ENCODE measurements at places on chromosomes 1 and 21.

DNA sequence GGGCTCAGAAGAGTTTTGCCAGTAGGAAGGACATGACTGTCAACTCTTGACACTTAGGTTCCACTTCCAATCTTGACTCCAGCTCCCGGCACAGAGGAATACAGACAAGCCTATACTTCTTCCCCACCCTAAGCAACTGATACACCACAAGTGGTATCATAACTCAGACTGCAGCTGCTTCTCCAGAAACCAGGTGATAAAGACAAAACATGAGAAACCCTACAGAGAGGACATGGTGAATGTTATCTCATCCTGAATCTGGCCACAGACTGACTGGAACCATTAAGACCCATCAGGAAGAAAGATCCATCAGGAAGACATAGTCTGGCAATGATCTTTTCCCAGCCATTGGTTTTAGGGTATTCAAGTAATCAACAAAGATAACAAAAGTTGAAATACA lies 13.8 kb downstream of the PAXBP1 start:
- no peak for DNase-seq

DNA sequence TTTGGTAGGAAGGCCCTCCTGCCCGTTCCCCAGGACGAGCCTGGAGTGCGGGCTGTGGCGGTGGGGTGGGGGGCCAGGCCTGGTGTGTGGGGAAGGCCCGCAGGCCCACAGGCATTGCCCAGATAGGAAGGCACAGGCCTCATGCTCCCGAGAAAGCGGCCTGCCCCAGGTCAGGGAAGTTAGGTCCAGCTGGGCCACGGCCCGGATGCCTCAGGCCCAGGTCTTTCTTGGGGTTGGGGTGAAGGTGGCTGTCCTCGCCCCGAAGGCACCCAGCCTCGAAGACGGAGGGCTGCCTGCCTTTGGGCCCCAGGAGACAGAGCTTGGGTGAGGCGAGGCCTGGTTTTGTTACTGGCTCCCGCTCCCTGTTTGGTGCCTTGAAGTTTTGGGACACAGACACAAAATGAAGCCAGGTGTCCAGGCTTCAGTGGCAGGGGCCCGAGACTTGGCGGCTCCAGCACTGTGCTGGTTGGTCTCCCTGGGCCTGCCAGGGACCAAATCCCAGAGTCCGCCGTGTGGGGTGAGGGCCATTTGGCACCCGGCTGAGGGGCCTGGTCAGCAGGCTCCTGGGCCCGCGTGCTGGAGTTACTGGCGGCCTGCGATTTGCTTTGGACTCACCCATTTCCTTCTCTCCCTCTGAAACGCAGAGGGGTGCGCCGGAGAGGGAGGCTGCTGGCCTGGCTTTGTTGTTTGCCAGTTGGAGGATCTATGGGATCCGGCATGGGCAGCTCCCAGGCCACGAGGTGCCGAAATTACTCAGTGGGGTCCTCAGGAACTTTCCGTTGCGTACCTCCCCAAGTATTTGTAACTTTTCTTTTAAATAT lies 2.0 kb downstream of the SKI start:
- no peak for DNase-seq

DNA sequence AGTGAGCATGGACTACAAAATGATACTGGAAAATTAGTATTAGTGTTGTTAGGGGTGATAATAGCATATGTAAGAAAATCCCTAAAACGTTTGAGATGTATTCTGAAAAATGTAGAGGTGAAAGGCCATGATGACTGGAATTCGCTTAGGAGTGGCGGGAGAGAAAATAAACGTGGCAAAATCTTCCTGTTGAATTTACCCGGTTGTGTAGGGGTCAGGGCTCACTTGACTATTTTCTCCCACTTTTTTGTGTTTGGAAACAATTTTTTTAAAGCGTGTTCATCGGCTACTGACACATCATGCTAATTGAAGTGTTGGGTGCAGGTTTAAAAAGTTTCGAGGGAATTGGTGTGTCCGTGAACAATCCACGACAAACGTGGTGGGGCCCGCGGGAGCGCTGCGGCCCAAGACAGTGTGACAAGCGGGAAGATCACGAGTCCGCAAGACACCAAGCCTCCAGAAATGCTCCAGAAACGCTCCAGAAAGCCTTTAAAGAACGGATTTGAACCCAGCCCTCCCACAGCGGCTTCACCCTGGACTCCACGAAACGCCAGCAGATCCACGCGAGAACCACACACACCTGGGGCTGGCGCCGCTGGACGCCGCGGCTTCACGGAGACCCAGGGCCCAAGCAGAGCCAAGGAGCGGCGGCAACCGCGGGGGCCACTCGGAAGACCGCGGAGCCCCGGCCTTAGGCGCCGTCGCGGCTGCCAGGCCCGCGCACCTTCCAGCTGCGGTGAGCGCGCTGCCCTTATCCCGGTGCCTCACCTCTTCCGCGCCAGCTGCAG lies 573 bp downstream of the PSMG1 start:
- DNase-seq = no peak

DNA sequence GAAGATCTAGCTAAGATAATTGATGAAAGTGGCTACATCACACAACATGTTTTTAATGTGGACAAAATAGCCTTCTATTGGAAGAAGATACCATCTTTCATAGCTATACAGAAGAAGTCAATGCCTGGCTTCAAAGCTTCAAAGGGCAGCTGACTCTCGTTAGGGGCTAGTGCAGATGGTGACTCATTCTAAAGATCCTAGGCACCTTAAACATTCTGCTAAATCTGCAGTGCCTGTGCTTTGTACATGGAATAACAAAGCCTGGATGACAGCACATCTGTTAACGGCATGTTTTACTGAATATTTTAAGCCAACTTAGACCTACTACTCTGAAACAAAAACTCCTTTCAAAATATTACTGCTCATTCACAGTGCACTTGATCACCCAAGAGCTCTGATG lies 65.6 kb upstream of the USP24 start:
- DNase-seq = no peak

GRCh38 chr1:145887631-145888030 lies 2.0 kb upstream of the ANKRD35 start:
- no peak for DNase-seq

DNA sequence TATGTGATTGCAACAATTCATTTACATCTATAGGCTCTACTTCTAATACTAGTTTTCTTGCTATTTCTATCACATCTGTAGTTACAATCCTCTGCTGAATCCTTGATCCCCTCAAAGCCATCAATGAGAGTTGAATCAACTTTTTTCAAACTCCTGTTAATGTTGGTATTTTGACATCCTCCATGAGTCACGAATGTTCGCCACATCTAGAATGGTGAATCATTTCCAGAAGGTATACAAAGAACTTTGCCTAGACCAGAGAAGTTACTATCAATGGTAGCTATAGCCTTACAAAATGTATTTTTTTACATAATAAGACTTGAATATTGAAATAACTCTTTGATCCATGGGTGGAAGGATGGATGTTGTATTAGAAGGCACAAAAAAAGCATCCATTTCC lies 110.0 kb downstream of the AMY1C start:
- DNase-seq = no peak

DNA sequence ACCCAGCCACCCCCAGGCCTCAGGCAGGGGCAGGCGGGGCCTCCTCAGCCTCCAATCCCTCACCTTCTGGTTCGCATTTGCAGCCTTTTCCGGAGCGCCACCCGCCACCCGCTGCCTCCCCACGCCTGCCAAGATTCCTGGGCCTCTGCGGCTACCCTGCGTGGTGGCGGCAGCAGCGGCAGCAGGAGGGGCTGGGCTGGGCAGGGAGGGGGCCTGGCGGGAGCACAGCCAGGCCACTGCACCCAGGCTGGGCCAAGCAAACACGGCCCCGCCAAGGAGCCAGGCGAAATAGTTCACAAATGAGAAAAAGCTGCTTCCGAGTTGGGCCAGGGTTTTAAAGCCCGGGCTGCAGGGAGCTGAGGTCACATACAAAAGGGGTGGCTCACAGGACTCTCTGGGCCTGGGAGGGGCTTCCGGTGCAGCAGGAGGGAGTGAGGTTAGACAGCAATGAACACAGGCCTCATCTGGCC lies 9.8 kb downstream of the COL8A2 start:
- DNase-seq = no peak

DNA sequence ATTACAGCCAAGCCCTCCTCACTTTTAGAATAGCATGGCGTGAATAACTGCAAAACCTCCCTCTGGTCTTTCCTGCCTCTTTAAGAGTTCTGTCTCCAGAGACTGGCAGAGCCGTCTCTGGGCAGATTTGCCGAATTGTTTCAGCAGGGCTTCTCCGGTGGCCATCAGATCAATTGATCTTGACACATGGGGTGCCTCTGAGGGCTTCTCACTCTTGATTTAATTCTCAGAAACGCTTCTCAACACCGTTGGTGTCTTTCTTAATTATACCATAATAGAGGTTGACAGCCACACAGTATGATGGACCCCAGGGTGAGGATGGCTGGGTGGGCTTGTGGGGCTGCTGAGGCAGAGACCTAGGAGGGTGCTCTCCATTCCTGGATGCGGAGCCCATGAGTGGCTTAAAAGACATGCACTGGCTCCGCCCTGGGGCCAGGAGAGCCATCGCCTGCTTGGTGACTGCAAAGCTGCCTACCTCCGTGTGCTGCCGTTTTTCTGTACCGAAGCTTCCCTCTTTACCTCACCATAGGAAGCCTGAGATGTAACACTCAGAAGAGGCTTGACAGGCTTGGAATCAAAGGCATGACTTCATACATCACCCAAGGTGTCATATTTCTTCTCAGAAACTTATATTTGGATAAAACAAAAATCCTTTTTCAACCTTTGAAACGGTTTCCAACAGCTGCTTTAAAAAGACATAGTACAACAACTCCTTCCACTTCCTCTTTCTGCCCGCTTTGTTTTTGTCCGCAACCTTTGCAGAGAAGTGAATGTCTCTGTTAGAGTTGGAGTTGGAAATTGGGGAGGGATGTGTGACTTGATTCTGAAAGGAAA lies 82.9 kb downstream of the GALNT2 start:
- no peak for DNase-seq

GRCh38 chr1:21157868-21158267 lies 18.8 kb downstream of the EIF4G3 start:
- DNase-seq = no peak

GRCh38 chr21:45175326-45176095 lies 101.1 kb downstream of the ADARB1 start:
- DNase-seq = no peak

DNA sequence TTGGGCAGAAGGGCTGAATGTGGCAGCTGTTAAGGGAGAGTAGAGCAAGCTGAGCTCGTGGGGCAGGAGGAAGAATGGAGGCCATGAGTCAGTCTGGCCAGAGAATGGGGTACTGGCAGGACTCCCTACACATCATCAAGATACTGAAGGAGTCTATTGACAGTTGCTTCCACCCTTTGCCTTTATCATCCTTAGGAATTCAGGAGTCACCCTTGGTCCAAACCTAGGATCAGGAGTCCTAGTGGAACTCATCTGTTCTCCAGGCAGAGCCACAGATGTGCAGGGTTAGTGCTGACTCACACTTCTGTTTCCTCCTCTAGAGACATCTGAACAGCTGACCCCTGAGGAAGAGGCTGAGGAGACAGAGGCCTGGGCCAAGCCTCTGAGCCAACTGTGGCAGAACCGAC lies 18.7 kb upstream of the ST3GAL3 start:
- DNase-seq = no peak

GRCh38 chr21:43646550-43647260 lies 12.6 kb downstream of the HSF2BP start:
- peak; percentile 69 for DNase-seq

GRCh38 chr1:94550800-94551241 lies 9.3 kb upstream of the F3 start:
- no peak for DNase-seq

DNA sequence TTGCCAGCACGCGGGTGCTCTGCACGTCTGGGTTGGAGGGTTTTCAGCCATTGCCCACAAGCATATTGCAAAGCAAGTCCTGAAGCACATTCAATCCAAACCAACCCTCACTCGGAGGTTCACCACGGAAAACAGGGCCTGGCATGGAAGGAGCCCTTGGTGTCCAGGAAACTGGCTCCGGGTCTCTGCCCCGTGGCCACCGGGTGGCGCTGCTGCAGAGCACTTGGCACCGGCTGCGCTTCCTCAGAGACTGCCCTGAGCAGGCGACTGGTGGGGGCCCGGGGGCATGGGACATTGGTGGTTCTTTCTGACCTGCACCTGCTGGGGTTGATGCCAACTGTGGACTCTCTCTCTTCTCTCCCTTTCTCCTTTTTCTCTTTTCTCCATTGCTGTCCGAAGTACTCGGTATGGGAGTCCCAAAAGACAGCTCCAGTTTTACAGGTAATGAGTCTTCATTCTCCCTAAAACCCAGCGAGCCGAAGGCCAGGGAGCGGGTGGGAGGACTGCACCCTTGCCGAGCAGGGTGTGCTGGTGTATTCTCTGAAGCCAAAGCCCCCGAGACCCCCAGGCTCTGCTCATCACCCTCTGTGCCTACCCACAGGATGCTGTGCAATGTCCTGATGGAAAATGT lies 4.1 kb upstream of the KCNAB2 start:
- no peak for DNase-seq

DNA sequence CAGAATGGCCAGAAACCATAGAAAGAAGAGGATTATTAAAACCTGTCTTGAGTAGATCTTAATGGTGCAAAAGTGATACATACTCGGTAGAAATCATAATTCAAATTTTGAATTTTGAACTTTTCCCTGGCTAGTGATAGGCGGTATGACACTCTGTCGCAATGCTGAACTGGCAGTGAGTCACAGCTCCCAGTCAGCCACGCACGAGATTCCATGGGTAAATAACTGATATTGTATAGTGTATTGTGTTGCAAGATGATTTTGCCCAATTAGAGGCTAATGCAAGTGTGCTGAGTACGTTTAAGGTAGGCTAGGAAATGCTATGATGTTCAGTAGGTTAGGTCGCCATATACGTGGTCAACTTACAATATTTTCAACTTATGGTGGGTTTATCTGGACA lies 207.0 kb downstream of the SIPA1L2 start:
- DNase-seq = no peak

- DNase-seq = no peak
These were observed 2.9 kb upstream of the SEMA4A start for GRCh38 chr1:156150333-156151011.

GRCh38 chr1:110130989-110131388 lies 18.7 kb downstream of the UBL4B start:
- DNase-seq = no peak

GRCh38 chr1:73903092-73903491 lies 294.9 kb downstream of the LRRIQ3 start:
- no peak for DNase-seq

GRCh38 chr21:46436621-46437020 lies 22.1 kb upstream of the DIP2A start:
- no peak for DNase-seq

DNA sequence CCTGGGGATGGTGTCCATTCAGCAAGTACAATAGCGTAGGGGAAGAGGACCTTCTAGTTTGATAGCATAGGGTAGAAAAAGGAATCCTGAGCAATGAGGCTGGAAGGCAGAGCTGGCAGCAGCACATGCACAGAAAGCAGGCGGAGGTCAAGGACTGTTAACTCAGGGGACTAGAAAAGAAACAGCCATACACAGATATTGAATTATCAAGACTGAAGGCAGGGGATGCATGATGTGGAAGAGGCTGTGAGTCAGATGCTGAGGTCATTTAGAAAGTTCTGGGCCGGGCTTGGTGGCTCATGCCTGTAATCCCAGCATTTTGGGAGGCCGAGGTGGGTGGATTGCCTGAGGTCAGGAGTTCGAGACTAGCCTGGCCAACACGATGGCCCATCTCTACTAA lies 65.6 kb downstream of the OPTC start:
- no peak for DNase-seq

- no peak for DNase-seq
These were observed 217.9 kb downstream of the FOXD2 start for GRCh38 chr1:47655521-47656300.

- no peak for DNase-seq
These were observed 1.7 kb upstream of the CLCA1 start for GRCh38 chr1:86466986-86467385.

All from glomerular endothelial cell (primary cell).